ENCODE measurements at places on chromosomes 5 and 9.

- H3K4me3 ChIP-seq, result no peak overlapping the region
- H3K36me3 ChIP-seq, result no peaks in the 10 kb centered on the region
- DNase-seq, result no peak
- no peaks in the 10 kb centered on the region for H3K27me3 ChIP-seq
Measured at GRCh38 chr9:133715295-133715865, 22.8 kb downstream of the SARDH start.

- no peaks in the 10 kb centered on the region for H3K27me3 ChIP-seq
- no peak for DNase-seq
- H3K27ac ChIP-seq, result no peak overlapping the region
- H3K4me1 ChIP-seq, result peaks cover 10% of the 10 kb centered on the region
- no peaks in the 10 kb centered on the region for H3K36me3 ChIP-seq
Measured at GRCh38 chr9:2407450-2407849, 214.1 kb upstream of the VLDLR start.

DNA sequence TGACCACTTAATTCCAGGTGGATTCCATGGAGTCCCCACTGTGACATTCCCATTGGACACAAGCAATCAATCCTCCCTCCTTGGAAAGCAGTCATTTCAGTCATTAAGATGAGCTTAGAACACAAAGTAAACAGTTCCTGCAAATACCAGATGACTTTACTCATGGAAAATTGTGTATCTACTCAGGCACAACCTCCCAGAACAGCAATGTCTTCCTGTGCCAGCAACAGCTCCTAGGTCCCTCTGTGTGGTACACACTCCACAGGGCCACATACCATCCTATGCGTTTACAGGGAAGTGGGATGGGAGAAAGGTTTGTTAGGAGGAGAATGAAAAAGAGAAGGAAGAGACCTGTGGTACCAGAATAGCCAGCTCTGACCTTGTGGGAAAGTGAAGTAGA lies 53.7 kb downstream of the MTMR12 start:
- no peaks in the 10 kb centered on the region for H3K27me3 ChIP-seq
- H3K4me3 ChIP-seq, result no peak overlapping the region
- no peak overlapping the region for H3K27ac ChIP-seq
- no peaks in the 10 kb centered on the region for H3K4me1 ChIP-seq
- H3K36me3 ChIP-seq, result peaks cover 73% of the 10 kb centered on the region

DNA sequence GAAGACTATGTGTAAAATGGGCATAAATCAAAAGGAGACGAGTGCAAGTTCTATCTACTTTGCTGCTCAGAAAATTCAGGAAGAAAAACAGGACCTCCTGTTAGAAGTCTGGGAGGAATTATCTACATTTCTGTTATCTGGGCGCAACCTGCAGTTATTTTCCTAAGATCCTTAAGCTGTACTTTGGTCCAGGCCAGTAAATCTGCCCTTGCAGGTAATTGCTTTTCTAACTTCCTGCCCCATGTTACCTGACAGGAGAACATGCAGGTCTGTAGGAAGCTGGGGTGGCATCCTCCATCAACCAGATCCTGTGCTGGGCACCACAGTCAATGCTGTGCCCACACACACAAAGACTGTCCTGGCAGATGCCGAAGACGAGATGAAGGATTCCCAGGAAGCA lies 5.7 kb downstream of the CCNJL start:
- H3K4me3 ChIP-seq, result no peak overlapping the region
- H3K27ac ChIP-seq, result no peak overlapping the region
- peaks cover 25% of the 10 kb centered on the region for H3K36me3 ChIP-seq
- peaks cover 4% of the 10 kb centered on the region for H3K4me1 ChIP-seq
- DNase-seq, result no peak

DNA sequence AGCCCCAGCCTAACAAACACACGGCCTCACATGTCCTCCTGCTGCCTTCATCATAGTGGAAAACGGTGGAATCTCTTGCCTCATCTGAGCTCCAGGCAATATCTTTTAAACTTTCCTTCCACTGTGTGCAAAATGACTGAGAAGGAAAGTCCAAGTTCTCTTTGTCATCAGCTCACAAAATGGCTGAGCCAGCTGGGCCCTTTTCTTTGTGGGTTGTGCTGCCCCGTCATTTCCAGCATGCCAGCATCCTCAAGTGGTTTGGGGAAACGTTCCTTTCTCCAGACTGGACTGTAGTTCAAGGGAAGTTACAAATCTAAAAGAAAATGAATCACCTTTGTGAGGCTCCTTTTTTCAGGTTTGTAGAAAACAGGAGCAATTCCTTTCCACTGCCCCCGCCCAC lies 171.1 kb upstream of the FSTL4 start:
- H3K27me3 ChIP-seq, result peaks cover 2% of the 10 kb centered on the region
- no peaks in the 10 kb centered on the region for H3K36me3 ChIP-seq
- H3K4me1 ChIP-seq, result no peaks in the 10 kb centered on the region
- DNase-seq, result no peak
